ENCODE measurements at places on chromosomes 16 and 17.

GRCh38 chr16:87470332-87470731 lies 22.5 kb downstream of the ZCCHC14 start:
- DNase-seq: no peak

GRCh38 chr16:73095142-73095820 lies 47.4 kb upstream of the ZFHX3 start:
- no peak for DNase-seq

DNA sequence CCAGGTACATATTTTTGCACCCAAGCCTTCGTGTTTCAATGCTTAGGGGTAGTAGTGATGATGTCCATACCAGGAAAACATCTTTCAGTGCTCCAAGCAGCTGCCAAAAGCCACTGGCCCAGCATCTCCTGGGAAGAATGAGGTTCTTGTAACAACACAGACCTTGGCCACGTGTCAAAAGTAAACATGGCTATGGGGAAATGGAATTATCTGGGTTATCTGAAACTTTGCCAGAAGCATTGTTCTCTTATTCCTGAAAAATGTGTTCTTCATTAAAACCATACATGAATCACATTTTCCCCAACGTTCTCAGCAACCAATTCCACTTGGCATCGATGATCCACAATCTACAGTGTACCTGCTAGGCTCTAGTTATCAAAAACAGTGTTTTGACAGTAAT lies 524.2 kb upstream of the EEF2KMT start:
- no peak for DNase-seq

- no peak for DNase-seq
Measured at GRCh38 chr17:66381701-66382362, 79.4 kb downstream of the PRKCA start.
